ENCODE measurements at places on chromosomes 13 and 19.

- DNase-seq = peak; percentile 52
Measured at GRCh38 chr19:15252398-15253018, 20.3 kb upstream of the EPHX3 start.

DNA sequence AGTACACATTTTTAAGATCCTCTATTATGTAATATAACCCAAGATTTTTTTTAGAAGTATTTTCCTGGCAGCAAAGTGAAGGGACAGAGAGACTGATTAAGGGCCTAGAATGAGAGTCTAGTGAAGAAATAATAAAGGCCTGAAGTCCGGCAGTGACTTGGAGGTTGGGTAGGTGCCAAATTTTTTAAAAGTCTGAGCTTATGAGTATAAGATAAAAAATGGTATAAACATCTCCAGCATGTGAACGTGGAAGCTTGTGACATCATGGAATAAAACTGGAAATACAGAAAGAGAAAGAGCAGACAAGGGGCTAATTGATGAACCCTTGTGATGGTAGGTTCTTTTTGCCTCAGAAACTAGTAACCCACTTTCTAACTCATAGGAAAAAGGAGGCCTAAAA is 174.6 kb downstream of the SUCLA2 start:
- DNase-seq = no peak

DNA sequence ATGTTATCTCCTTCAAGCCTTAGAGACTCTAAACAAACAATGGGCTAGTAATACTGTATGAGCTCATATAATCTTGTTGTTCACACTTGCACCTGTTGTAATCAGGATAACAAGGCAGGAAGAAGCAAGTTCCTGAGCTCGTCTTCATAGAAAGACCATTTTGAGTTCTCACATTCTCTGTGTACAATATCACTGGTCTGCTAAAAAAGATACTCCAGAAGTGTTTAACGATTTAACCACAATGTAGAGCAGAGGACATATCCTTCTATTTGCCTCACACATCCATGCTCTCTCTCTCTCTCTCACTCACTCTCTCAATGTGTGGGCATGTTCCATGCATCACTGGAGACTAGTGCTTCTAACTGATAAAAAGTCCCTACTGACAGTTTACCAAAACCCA is 122.9 kb downstream of the MIPEP start:
- no peak for DNase-seq

GRCh38 chr13:96958286-96958891 is 35.9 kb downstream of the OXGR1 start:
- DNase-seq = peak; percentile 2

- peak; percentile 61 for DNase-seq
Measured at GRCh38 chr13:27022571-27023311, 148.9 kb downstream of the USP12 start.

DNA sequence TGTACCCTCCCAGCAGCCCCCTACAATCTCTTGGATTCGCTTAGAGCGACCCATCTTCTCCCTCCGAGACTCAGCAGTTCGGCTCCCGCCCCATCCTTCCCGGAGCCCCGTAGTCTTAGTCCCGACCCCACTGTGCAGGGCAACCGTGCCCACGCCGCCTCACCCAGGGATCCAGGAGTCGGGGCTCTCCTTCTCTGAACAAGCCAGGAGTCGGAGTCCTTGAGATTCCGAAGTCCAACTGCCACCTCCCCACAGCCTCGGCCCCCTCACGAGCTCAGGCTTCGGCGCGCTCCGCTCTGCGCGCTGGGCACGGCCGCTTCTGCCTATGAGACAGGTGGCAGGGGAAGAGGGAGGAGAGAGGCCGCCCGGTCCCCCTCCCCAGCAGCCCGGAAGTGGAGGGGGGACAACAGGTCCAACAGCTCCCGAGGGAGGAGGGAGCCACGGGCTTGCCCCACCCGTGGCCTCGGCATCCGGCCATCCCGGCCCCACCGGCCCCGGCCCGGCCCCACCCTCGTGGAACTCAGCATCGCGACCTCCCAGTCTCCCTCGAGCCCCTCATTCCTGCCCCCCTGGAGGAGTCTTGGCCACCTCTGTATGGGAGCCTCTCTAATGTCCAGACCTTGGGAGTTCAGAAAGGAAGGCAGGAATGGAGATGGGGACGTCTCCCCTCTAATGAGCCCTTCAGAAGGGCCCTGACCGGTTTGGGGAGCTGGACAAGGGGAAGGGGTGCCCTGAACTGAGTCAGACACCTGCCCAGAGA is at the start of gene PHLDB3:
Gene PHLDB3 (minus strand): TSS at position 321 of the 760 bp plus-strand sequence. CDS start 628 bp downstream, outside the sequence.
- peak; percentile 46 for DNase-seq

GRCh38 chr13:85638265-85638664 is 161.0 kb downstream of the SLITRK6 start:
- DNase-seq = no peak

- no peak for DNase-seq
Measured at GRCh38 chr19:48424694-48425219, 21.0 kb upstream of the GRWD1 start.

DNA sequence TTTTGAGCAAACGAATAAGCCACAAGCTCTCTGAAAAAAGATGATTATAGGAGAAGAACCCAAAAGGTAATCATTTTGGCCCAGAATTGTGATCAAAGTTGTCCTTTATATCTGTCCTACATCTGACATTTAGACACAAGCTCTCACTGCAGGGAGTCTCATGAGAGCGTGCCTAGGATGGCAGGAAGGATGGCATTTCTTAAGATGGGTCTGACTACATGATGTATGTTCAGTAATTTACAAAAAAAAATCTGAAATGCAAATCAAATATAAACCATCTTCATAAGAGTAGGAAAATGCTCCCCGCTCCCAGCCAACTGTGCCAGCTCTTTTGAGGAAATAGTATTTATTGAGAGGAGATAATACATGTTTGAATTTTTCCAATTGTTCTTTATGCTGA is 81.0 kb upstream of the MBNL2 start:
- DNase-seq = no peak

- no peak for DNase-seq
Measured at GRCh38 chr13:75395066-75395465, 86.9 kb downstream of the TBC1D4 start.

DNA sequence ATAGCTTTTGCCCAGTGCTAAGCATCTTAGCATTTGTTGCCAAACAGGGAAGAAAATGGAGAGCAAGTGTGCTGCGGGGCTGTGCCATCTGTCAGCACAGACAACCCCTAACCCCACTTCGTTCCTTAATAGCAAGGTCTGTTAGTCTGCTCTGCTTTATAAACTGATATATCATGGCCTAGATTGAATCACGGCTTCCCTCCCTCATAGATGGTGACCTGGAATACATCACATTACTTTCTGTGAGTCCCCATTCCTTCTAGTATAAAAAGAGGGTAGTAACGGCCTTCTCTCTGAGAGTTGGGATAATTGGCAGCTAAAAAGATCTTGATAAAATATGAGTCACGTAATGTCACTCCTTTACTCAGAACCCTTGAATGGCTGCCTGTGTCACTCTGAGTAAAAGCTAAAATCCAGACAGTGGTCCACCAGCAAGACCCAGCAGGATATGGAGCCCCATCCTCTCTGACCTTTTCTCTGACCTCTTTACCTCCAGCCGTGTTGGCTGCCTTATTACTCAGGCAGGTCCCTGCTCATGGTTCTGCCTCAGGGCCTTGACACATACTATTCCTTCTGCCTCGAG is 151.7 kb downstream of the DLEU7 start:
- no peak for DNase-seq

DNA sequence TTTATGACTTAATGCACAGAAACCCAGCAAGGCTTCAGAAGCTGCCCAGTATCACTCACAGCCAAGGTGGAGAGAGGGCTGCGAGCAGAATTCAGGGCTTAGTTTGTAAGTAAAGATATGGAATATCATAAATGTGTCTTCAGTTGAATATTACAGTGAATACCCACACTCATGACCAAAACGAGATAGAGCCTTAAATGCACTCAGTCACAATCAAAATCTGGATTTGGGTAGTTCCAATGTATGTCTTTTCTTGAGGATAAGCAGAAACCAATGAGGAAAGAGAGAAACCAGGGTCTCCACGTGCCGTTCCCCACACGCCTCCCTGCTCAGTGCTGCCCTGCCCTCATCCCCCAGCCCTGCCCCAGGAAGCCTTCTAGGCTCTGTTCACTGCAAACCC is 94.9 kb downstream of the ZIC5 start:
- no peak for DNase-seq

DNA sequence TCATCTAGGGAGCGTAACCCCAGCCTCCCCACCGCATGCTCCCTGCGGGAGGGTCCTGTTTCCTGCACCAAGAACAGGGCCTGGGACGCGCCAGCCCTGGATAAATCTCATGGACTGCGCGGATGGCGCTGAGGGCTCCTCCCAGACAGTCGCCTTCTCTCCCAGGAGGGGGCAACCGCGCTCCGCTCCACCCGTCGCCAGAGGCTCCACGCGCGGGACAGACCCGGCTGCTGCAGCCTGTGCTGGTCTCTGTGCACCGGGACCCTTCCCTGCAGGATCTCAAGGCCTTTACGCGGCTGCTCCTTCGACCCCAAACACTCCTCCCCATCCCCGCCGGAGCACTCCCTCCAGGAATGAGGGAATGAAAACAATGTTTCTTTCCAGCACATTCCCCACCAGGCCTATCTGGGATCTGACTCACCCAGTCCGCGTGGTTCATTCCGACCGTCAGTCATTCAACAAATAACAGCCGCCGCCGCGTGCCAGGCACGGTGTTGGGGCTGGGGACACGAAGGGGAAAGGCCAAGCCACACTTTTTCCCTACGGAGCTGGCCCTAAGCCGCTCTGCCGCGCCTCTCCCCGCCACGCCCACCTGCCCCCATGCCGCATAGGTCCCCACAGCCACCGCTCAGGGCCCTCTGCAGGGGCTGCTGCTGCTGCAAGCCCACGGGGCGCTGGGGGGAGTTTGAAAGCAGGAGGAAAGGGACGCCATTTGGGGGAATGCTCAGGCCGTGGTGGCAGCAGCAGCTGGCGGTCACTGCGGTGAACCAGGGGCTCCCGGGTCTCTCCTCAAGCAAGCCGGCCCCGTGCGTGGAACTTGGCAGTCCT is 6.0 kb downstream of the PNMA8B start:
- no peak for DNase-seq

GRCh38 chr19:18160971-18161635 is 8.1 kb downstream of the PIK3R2 start:
- peak; percentile 80 for DNase-seq

- DNase-seq = no peak
Measured at GRCh38 chr13:75968103-75968838, 332.1 kb downstream of the LMO7 start.

- no peak for DNase-seq
Measured at GRCh38 chr19:29650772-29651387, 14.4 kb upstream of the PLEKHF1 start.

DNA sequence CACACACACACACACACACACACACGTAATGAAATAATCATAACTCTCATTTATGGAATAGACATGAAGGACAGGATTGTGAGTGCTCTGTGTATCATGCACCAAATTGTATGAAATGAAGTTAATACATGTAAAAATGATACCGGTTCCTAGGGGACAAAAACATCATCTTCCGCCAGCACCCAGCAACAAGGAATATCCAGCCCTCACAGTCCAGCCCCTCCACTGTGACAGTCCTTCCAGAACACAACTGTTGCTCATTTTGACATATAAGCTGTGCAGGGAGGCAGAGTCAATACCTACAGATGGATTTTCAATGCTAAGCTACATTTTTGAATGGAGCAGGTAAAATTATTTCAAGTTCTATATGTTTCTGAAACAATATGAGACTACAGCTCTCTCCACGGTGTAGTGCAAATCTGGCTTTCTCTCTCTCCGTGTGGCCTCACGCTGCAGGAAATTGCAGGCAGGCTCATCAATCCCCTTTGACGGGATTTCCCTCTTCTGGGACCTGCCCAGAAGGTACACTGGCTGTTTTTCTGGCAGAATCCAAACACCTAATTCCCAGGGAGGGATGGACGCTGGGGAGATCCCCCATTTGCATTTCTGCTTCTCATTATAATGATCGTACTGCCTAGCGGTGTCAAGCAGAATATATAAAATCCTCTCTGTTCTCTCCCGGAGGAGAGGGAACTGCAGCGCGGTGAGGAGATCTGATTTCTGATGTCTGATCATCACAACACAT is 494.0 kb downstream of the LIG4 start:
- no peak for DNase-seq

DNA sequence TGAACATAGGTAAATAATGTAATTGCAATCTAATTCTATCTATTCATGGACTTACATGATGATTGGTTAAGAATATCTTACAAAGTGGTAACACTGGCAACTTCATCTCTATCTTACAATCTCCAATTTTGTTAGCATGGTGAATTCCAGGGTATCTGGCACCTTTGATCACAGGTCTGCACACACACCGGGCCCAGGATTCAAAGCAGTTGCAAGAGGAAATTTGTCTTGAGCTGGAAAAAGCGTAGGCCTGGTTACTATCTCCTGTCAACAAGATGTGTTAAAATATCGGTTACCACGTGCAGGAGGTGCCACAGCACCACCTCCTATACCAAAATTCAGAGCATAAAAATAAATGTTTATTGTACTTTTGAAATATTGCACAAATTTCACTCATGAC is 2428.4 kb downstream of the PCDH9 start:
- DNase-seq = no peak

- peak; percentile 55 for DNase-seq
Measured at GRCh38 chr19:17103177-17103576, 27.6 kb downstream of the MYO9B start.

GRCh38 chr13:34357435-34358232 is 539.7 kb downstream of the RFC3 start:
- no peak for DNase-seq

DNA sequence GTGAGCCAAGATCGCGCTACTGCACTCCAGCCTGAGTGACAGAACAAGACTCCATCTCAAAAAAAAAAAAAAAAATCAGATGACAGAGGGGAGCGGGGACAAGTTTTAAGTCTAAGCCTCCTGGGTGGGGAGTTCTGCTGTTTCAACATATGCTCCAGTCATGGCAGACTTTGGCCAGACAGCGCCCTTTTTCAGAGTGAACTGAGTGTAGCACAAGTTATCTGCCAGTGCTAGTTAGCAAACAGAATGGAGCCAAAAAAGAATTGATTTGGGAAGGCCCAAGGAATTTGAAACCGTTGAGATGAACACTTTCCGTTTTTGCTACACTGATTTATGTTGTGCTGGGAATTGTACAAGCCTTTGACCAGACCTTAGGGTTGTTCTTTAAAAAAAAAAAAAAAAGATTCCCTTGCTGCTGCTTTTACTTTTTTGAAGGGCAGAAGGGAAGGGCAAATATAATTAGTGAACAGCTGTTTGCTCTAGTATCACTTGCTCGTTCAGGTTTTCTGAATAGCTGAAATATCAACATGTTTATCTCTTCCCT is 5.7 kb downstream of the ACTN4 start:
- peak; percentile 73 for DNase-seq

DNA sequence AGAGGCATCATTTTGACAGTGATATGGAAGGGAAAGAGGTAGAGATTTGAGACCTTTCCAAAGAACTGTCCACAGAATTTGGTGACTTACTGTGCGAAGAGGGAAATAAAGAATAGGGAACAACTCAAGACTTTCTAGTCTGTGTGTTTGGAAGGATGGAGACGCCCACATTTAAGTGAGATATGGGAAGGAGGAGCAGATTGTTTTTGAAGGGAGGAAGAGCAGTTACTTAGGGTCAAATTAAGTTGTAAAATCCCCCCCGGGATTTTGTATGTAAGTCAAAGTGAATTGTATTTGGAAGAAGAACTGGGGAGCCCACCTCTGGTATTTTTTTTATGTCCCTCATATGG is 1.2 kb downstream of the USPL1 start:
- no peak for DNase-seq

All from HuH-7 (cell line).